ENCODE measurements at places on chromosomes 2 and 18. TPM values are rescaled to one million over a fixed set of nuclear protein-coding genes. Genes with fewer than 3 reads are reported as not detected.

The ITGA4 gene
- total RNA-seq = 2.3 TPM

The TEX44 gene
- total RNA-seq = not detected

DNA sequence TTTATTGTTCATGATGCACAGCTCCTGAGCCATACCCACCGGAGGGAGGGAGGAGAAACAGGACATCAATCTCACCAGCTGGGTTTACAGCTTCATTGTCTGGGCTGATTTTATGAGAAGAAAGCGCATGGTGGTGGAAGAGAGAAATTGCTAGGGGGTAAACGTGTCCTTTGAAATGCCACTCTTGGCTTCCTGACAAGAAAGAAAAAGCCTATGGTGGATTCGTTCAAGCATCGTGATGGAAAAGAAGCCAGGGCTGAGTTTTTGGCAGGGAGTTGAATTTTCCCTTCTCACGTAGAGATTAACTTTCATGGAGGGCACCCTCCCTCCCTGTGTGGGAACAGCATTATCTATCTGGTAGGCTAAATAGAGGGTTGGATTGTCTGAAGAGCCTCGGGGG, 502.0 kb downstream of the SLC4A3 start:
- no peaks in the 10 kb centered on the region for H3K36me3 ChIP-seq
- no peaks in the 10 kb centered on the region for H3K27me3 ChIP-seq
- no peak overlapping the region for H3K27ac ChIP-seq
- DNase-seq = no peak
- H3K4me3 ChIP-seq = no peak overlapping the region
- H3K4me1 ChIP-seq = no peaks in the 10 kb centered on the region

DNA sequence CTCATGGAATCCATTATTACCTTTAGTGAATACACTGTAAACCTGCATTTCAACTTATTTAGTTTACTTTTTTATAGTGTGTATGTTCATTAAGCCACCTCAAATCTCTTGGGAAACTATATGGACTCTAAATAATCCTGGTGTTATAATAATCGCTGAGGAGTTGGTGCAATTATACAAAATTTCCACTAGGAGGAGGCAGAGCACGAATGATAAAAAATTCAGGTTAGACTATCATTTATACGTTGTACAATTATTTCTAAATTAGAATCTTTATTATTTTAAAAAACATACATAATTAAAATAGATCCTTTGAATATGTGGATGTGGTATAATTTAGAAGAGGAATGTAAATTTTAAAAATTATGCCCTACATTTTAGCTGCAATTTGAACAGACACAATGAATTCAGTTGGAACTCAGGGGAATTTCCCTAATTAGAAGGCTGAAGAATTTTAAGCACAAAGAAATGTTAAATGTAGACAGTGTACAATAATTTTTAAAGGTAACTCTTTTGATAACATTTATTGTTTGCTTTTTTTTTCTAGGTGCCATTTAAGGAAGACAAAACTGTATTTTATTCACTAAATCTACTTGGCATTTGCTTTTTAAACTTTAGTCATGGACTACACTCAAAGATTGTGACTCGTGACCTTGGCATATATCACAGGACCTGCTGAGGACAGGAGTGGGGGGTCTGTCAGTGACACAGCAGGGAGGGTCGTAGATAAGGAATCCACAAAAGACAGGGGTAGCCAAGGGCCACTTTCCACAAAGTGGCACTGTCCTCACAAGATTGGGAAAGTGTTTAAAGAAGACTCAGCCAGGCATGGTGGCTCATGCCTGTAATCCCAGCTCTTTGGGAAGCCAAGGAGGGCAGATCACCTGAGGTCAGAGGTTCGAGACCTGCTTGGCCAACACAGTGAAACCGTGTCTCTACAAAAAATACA, 45.5 kb downstream of the RAB12 start:
- no peak overlapping the region for H3K4me3 ChIP-seq
- DNase-seq = no peak
- H3K27ac ChIP-seq = no peak overlapping the region
- no peaks in the 10 kb centered on the region for H3K36me3 ChIP-seq

- no peak overlapping the region for H3K27ac ChIP-seq
- no peaks in the 10 kb centered on the region for H3K36me3 ChIP-seq
- H3K27me3 ChIP-seq = no peaks in the 10 kb centered on the region
Measured at GRCh38 chr2:190571686-190572085, 37.2 kb upstream of the NEMP2 start.

DNA sequence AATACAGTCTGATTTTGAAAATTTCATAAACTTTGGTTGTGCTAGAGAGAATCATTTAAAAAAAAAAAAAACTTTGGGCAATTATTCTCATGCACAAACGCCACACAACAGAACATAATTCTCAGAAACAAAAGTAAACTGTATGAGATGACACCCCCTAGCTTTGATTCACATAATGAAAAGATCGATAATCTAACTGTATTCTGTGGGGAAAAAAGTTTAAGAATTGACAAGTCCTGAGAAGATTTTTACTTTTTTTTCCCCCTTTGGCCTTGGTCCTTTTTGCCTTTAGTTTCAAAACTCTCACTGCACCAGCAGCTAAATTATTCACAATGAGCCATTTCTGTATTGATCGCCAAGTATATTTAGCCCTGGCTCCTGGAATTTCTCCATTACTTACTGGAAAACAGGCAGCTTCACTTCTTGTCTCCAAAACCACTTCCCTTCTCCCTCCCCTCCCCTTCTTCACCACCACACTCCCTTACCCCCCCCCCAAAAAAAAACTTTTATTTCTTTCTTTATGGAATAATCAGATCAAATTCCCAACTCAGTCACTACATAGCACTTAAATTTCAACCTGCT, 2.0 kb downstream of the IKZF2 start:
- peaks cover 13% of the 10 kb centered on the region for H3K4me1 ChIP-seq
- H3K27ac ChIP-seq = peak overlapping the region; percentile 75
- no peak for DNase-seq
- no peaks in the 10 kb centered on the region for H3K27me3 ChIP-seq

DNA sequence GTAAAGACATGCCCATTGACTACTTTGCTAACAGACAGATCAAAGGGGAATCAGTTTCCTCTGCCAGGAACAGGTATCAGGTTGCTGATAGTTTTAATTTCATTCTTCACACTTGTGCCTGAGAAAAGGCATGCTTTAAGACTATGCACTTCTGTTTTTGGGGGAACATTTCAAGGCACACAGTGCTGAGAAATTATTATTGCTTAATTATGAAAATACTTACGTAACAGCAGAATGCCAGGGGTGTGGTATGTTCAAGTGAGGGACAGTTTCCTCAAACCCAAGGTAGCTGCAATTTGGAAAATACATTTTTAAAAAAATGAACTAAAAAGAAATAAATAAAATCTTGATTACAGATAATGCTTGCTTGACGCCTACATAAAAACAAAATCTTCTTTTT, 1746.1 kb upstream of the PIK3C3 start:
- no peak overlapping the region for H3K4me3 ChIP-seq
- no peaks in the 10 kb centered on the region for H3K4me1 ChIP-seq
- DNase-seq = no peak
- H3K27ac ChIP-seq = no peak overlapping the region
- no peaks in the 10 kb centered on the region for H3K36me3 ChIP-seq

DNA sequence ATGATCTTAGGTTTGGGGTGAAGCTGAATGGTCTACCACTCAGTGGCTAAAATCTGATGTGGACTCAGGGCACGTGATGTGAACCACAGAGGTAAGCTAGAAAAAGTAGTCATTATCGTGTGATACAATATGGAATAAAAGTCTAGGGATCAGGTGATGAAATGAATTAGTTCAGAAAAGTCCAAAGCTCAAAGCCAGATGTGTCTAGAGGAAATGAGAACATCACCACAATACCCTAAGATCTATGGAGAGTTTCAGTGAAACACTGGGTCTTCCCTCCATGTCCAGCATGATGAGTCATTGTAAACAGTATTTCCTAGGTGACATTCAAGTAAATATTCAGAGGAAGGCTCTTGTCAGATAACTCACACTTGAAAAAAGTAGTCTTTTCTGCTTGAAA, 1257.4 kb upstream of the ZEB2 start:
- H3K27me3 ChIP-seq = no peaks in the 10 kb centered on the region
- no peak overlapping the region for H3K4me3 ChIP-seq
- H3K27ac ChIP-seq = no peak overlapping the region
- DNase-seq = no peak
- H3K4me1 ChIP-seq = no peaks in the 10 kb centered on the region
